ENCODE measurements at places on chromosomes 16 and 17.

GRCh38 chr16:9212621-9213020 lies 121.2 kb downstream of the HAPSTR1 start:
- no peak overlapping the region for H3K27ac ChIP-seq
- H3K4me3 ChIP-seq = no peak overlapping the region

GRCh38 chr16:82317411-82318167 lies 147.6 kb upstream of the MPHOSPH6 start:
- H3K36me3 ChIP-seq = no peaks in the 10 kb centered on the region
- no peak for DNase-seq
- no peak overlapping the region for H3K4me3 ChIP-seq
- no peak overlapping the region for H3K27ac ChIP-seq
- no peaks in the 10 kb centered on the region for H3K27me3 ChIP-seq
- H3K4me1 ChIP-seq = peaks cover 13% of the 10 kb centered on the region

DNA sequence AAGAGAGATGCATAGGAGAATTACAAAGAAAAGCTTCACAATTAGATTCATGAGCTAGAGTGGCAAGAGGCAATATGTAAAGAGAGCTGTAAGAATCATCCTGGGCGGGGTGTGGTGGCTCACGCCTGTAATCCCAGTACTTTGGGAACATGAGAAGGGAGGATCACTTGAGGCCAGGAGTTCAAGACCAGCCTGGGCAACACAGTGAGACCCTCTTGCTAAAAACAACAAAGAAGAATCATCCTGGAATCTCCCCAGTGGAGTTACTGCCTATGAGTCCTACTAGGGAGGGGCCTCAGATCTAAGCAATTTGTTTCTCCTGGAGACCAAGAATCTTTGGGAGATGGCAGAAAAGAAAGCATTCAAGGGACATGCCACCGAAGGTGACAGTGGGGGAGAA lies 119.1 kb downstream of the HIC1 start:
- H3K27ac ChIP-seq = peak overlapping the region; percentile 96
- peaks cover 64% of the 10 kb centered on the region for H3K4me1 ChIP-seq
- H3K36me3 ChIP-seq = peaks cover 6% of the 10 kb centered on the region

- DNase-seq = no peak
- no peaks in the 10 kb centered on the region for H3K27me3 ChIP-seq
Measured at GRCh38 chr16:58654560-58655214, 25.1 kb upstream of the CNOT1 start.

GRCh38 chr17:12546983-12547382 lies 118.7 kb upstream of the MYOCD start:
- DNase-seq = no peak
- H3K27ac ChIP-seq = no peak overlapping the region
- H3K4me1 ChIP-seq = peaks cover 14% of the 10 kb centered on the region
- H3K4me3 ChIP-seq = no peak overlapping the region

DNA sequence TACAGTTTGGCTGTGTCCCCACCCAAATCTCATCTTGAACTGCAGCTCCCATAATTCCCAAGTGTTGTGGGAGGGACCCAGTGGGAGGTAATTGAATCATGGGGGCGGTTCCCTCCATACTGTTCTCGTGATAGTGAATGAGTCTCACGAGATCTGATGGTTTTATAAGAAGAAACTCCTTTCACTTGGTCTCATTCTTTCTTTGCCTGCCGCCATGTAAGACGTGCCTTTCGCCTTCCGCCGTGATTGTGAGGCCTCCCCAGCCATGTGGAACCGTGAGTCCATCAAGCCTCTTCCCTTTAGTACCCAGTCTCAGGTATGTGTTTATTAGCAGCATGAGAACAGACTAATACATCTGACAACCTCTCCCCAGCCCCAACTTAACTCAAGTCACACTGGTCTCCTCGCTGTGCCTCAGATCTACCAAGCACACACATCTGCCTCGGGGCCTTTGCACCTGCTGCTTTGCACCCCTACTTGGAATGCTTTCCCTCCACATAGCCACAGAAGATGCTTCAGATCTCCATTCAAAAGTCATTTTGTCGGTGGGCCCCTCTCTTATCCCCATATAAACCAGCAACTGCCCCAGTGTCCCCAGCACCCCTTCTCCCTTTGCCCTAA lies 74.4 kb downstream of the RPH3AL start:
- no peaks in the 10 kb centered on the region for H3K27me3 ChIP-seq
- DNase-seq = no peak
- H3K4me1 ChIP-seq = no peaks in the 10 kb centered on the region
- H3K4me3 ChIP-seq = no peak overlapping the region
- H3K36me3 ChIP-seq = peaks cover 20% of the 10 kb centered on the region
- H3K27ac ChIP-seq = no peak overlapping the region

GRCh38 chr17:43658900-43659299 lies 2.8 kb downstream of the MEOX1 start:
- H3K27me3 ChIP-seq = peaks cover 8% of the 10 kb centered on the region
- no peaks in the 10 kb centered on the region for H3K36me3 ChIP-seq
- H3K4me3 ChIP-seq = no peak overlapping the region
- H3K27ac ChIP-seq = no peak overlapping the region
- no peak for DNase-seq

- H3K4me3 ChIP-seq = no peak overlapping the region
- no peak for DNase-seq
- H3K27ac ChIP-seq = no peak overlapping the region
- H3K36me3 ChIP-seq = no peaks in the 10 kb centered on the region
Measured at GRCh38 chr16:65410801-65411200, 288.9 kb upstream of the CDH11 start.

- no peaks in the 10 kb centered on the region for H3K4me1 ChIP-seq
- no peak overlapping the region for H3K27ac ChIP-seq
- DNase-seq = no peak
- H3K4me3 ChIP-seq = no peak overlapping the region
Measured at GRCh38 chr17:16085066-16085699, 85.6 kb downstream of the TTC19 start.

DNA sequence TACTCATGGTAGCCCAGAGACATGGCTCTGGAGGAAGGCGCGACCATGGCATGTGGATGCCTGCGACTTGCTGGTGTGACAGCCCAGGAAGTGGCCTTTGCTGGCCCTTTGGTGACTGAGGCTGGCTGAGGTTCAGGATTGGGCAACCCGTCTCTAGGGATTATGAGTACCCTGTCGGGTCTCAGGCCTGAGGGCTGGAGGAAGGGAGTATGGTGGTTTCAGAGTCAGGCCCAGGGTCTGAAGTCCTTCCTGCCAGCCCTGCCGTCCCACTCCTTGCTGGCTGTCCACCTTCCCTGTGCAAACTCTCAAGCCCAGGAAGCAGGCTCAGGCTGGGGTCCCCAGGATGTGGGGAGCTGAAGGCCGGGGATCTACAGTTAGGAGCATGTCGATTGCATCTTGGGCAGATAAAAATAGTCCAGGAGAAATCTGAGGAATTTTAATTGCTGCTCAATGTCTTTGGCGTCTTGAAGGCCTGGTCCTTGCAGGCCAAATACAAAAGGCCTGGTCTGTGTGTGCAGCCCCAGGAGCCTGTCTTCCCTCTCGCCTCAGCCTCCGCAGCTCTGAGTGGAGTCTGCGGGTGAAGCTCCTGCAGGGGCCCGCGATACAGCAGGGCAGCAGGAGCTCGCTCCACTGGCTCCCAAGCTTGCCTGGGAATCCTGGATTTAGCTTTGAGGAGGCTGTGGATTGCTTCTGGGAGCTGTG lies 52.5 kb downstream of the NKD1 start:
- H3K27me3 ChIP-seq = peaks cover 6% of the 10 kb centered on the region
- no peak overlapping the region for H3K27ac ChIP-seq
- no peaks in the 10 kb centered on the region for H3K36me3 ChIP-seq
- DNase-seq = no peak
- H3K4me1 ChIP-seq = peaks cover 2% of the 10 kb centered on the region

GRCh38 chr17:77846531-77847085 lies 111.9 kb upstream of the TNRC6C start:
- H3K36me3 ChIP-seq = no peaks in the 10 kb centered on the region
- no peak for DNase-seq
- H3K4me3 ChIP-seq = no peak overlapping the region
- no peaks in the 10 kb centered on the region for H3K27me3 ChIP-seq

DNA sequence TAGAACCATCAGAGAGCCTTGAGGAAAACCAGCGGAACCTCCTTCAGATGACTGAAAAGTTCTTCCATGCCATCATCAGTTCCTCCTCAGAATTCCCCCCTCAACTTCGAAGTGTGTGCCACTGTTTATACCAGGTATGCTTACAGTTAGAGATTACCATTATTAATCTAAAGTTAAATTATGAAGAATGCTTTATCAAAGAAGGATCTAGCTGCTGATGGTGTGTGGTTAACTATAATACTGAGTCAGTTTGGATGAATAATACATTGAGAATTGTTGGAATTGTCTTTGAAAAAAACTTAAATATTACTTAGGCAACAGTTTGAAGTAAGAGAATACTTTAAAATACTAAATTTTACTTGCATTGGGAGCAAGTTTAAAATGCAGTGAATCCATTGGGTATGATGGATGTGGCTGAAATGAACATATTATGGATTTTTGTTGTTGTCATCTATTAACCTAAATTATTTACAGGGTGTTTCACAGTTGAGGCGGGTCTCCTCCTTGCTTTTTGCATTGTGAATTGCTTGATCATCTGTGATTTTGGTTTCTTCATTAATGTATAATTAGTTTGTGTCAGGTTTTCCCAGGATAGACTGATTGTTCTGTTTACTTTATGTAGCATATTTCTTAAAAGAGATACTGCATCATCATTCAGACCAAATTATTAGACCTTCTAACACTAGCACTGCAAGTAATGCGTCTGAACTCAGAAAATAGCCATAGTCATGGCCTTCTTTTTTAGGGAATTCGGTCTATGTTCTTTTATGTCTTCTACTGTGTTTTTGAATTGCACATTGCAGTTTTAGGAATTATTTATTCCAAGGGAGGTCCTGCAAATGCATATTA lies 47.8 kb downstream of the OMG start:
- H3K27ac ChIP-seq = peak overlapping the region; percentile 3
- H3K36me3 ChIP-seq = peaks cover 22% of the 10 kb centered on the region
- no peak for DNase-seq
- H3K4me1 ChIP-seq = no peaks in the 10 kb centered on the region
- H3K27me3 ChIP-seq = no peaks in the 10 kb centered on the region
- H3K4me3 ChIP-seq = no peak overlapping the region

DNA sequence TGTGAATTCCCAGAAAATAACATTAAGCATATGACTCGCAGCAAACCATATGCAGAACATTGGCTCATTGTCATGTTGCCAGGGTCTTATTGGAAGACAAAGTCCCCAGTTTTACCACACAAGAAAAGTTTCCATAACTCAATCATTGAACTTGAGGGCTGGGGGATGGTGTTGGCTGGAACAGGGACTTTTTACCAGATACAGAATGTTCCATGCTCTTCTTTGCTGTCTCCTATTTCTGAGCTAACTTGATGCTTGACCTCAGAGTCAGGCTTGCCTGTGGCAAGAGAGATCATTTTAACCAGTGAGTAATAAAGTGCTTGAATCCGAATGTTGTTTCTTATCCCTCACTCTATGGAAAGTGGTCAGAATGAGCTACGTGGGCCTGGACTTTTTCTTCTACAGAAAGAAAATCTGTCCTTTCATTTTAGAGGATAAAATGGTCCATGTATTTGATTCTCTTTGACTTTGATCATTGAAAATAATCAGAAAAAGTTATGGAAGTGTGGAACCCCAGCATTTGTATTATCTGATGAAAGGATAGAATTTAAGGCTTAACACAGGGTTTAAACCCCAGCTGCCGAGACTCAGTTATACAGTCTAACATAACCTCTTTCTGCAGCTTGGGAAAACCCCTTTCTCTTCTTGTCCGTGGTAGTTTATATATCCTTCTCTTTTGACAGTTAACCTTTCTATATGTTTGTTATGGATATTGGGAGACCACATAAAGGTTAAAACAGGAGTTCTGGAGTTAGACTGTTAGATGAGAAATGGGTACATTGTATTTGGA lies 67.0 kb downstream of the TUBD1 start:
- H3K4me1 ChIP-seq = peaks cover 40% of the 10 kb centered on the region
- DNase-seq = no peak
- peak overlapping the region; percentile 53 for H3K27ac ChIP-seq
- H3K27me3 ChIP-seq = no peaks in the 10 kb centered on the region
- no peak overlapping the region for H3K4me3 ChIP-seq

- H3K27me3 ChIP-seq = no peaks in the 10 kb centered on the region
- H3K36me3 ChIP-seq = no peaks in the 10 kb centered on the region
- H3K4me3 ChIP-seq = no peak overlapping the region
- H3K27ac ChIP-seq = no peak overlapping the region
- no peaks in the 10 kb centered on the region for H3K4me1 ChIP-seq
Measured at GRCh38 chr17:64377769-64378282, 12.8 kb downstream of the PECAM1 start.

DNA sequence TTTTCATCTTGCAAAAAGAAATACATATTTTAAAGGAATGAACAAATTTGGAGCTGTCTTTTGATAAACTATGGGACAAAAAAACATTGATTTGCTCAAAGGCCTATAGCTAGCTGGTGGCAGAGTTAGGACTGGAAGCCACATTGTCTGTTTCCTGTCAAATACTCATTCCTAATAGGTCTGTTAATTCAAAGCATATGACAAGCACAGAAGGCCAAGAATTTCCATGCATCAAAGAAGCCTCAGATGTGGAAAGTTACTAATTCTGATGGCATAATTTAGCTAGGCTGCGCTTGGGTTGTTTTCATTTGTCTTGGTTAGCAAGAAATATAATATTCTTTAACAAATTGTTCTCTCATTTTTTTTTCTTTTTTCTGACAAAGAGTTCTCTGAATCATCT lies 98.0 kb downstream of the CDK5R1 start:
- peaks cover 18% of the 10 kb centered on the region for H3K36me3 ChIP-seq
- H3K4me1 ChIP-seq = no peaks in the 10 kb centered on the region
- no peak for DNase-seq
- no peaks in the 10 kb centered on the region for H3K27me3 ChIP-seq
- H3K4me3 ChIP-seq = no peak overlapping the region
- no peak overlapping the region for H3K27ac ChIP-seq

GRCh38 chr17:53780320-53780719 lies 42.4 kb upstream of the KIF2B start:
- H3K4me1 ChIP-seq = no peaks in the 10 kb centered on the region
- H3K36me3 ChIP-seq = no peaks in the 10 kb centered on the region
- H3K27ac ChIP-seq = no peak overlapping the region
- H3K4me3 ChIP-seq = no peak overlapping the region
- no peak for DNase-seq

DNA sequence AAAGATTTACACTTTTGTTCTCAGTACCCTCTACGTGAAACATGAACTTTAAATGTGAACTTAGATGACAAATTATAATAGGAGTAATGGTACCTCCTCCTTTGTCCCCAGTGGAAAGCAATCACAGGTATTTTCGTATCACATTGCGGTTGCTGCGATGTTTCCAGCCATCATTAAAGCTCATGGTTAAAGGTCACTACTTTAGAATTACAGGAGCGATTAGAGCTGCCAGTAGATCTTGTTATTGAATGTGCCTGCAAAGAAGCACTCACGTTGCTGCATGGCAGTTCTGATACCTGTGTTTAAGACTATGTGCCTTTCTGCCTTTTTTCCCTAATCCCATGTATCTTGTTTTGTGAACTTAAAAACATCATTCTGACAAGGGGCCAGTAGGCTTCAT lies 301.0 kb downstream of the CPPED1 start:
- peak overlapping the region; percentile 63 for H3K27ac ChIP-seq
- H3K36me3 ChIP-seq = no peaks in the 10 kb centered on the region
- no peak overlapping the region for H3K4me3 ChIP-seq

All from progenitor cell of endocrine pancreas (in vitro differentiated cells).